ENCODE measurements at places on chromosomes 11 and 22.

DNA sequence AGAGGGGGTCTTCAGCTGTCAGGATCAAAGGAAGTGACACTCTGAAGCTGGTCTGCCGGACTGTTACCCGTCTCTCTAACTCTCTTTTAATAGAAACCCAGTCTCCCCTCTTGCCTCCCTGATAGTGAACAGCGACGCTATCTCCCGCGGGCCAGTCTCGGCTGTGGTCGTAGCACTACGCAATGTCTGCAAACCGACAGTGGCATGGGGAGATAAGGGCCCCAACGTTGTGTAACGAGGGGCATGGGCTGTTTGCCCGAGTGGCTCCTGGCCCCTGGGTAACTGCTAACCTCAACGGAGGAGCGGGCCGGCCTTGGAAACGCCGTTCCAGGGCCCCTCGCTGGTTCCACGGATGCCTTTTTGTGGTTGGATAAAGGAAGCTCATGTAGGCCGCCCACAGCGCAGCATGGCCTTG, 23.3 kb downstream of the ZBTB16 start:
- no peak for DNase-seq

DNA sequence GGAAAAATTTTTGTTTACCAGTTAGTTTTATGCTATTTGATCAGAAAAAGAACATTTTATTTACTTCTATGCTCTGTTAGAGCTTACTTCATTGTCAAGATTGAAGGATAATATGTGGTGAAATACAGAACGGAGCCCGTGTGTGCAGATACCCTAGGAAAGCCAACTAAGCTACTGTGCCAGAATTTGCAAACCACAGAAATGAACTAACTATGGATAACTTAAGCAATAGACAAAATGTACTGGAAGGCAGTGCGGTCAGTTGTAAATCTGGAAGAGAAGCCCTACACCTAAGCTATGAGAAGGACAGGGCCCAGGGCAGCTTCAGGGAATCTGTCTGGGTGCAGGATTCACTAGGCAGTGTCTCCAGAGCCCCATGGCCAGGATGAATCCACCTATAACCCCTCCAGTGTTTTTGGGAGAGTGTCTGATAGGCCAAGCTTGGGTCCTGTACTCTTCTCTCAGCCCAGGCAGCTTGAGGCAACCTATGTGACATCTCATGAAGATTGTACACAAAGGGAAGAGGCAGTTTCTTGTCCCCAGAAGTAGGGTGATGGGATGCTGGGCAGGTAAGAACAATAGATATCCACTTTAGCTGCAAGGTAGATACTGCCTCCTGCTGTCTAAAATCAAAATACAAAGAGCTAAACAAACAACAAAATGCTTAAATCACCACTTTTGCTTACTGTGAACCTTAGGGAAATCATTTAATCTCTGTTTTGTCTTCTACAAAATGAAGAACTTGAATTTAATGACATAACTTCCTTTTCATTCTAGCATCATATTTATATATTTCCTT, 12.1 kb downstream of the MMP7 start:
- no peak for DNase-seq

DNA sequence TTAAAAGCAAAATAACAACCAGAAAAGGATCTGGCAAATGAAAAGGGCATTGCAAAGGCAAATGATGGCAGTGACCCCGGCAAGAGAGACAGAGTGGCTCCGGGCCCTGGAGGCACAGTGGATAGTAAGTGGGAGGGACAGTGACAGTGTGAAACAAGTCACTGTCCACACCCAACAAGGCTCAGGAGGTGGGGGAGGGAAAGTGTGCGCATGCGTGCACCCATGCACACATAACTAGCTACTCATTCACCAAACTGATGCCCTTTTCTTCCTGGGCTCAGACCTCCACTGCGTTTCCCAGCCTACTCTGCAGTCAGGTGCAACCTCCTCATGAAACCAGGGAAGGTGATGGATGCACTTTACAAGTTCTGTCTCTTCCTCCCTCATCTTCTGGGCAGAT, 108.4 kb downstream of the SHANK2 start:
- no peak for DNase-seq

- DNase-seq: no peak
These were observed 55.9 kb downstream of the SHISAL1 start for GRCh38 chr22:44256556-44257485.

DNA sequence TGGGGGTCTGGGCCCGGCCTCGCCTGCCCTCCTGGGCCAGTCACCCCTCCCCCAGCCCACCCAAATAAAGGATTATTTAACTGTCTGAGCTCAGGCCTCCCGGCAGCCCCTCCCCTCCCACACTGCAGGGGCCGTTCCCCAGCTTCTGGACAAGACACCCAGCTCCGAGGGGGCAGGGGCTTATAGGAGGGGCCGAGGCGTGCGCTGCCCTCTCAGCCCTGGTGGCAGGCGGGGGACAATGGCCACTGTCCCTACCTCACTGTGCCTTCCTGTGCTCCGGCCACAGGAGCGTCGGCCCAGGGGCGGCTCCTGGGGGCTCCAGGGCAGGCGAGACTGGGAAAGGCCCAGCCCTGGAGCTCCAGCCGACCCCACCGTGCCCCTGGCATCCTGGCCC, 2.2 kb upstream of the SELENOO start:
- no peak for DNase-seq

DNA sequence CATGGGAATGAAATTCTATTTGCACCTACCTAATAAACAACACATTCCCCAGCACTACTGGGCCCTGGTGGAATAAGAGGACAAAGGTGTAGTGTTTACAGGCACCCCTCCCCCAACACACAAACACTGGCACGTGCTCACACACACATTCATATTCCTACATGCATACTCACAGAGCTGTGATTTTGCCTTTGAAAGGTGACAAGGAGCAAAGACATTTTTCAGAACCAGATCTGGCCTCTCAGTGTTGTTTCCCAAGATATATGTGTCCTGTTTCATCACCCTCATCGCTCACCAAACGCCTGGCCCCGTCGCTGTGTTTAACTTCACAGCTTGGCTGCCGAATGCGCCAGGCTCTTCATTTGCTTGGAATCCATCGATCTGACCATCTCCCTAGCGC, 292.6 kb downstream of the NTM start:
- DNase-seq: no peak

DNA sequence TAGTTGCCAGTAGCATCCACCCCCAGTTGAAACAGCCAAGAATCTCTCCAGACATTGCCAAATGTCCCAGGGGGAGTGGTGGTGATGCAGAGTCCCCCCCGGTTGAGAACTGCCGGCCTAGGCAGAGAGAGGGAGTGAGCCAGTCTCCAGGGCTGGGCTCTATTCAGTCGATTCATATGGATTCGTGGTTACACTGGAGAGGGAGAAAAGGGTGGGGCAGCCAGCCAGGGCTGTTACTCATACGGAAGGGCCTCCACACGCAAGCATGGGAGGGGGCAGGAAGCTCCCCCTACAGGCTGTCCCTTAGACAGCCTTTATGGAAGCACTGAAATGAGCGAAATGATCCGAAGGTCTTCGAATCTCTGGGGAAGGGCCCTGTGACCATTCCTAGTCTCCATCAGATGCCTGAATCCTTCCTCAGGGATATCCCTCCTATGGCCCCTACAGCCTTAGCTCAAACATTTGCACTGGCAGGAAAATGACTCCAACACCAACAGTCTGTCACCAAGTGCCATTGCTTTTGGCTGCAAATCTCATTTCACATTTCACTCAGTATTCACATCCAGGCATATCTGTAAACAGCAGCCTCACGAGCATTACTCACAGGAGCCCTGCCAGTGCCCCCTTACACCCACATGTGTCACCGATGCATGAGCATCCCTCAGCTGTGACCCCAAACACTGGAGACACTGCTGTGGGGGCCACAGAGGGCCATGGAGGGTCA, 18.4 kb upstream of the TLCD5 start:
- DNase-seq: peak; percentile 74

- no peak for DNase-seq
These were observed 89.1 kb downstream of the RPS6KA4 start for GRCh38 chr11:64447831-64448598.

- DNase-seq: peak; percentile 25
These were observed 3.0 kb upstream of the PACSIN3 start for GRCh38 chr11:47189100-47189834.

GRCh38 chr11:10499874-10500601, 40.9 kb downstream of the RNF141 start:
- no peak for DNase-seq

DNA sequence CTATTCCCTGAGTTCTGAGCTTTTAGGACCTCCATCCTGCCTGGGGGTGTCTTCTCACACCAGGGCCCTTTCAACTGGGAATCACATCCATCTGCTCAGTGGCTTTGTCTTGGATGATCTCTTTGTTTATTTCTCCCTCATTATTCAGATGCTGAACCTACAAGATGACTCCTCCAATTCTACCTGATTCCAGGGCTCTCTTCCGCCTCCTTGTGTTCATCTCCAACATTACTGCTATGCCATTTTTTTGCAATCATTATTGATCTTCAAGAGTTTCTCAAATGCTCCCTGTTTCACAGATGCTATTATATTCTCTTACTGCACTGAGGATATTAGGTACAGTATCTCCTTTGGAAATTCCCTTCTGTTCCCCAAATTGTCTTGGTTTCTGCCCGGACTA, 307.7 kb downstream of the SHANK2 start:
- DNase-seq: no peak

DNA sequence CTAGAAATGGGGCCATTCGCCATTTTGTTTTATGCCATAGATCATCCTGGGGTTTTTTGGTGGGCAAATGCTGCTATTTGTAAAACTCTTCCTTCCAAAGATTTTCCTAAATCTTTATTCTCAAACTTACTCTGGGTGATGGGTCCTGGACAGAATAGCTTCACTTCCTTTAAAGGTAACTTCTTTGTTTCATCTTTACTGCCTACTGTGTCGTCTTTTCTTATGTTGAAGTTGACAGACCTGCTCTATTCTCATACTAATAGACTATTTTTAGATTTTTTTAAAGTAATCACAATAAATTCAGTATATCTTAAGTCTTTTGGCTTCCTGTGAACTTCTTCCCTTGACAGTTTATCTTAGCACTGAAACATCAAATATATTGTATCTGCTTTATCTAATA, 98.6 kb downstream of the YAP1 start:
- no peak for DNase-seq

GRCh38 chr11:15146271-15147003, 31.7 kb downstream of the INSC start:
- DNase-seq: no peak

DNA sequence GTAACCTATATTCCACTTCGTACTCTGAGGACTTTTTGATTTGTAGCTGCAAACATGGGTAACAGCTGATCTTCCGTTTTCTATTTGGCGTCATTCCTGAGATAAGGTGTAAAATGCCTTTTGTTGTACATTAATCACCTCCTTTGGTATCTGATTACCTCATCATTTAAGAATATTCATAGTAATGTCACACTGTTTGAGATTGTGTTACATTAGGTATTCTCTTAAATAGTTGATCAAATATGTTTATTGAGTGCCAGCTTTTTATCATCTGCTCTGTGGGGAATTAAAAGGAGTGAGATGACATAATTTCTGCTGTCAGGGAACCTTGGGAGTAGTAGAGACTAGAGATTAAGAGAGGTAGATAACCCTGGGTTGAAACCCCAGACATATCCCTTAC, 5.9 kb downstream of the NCAM1 start:
- no peak for DNase-seq

DNA sequence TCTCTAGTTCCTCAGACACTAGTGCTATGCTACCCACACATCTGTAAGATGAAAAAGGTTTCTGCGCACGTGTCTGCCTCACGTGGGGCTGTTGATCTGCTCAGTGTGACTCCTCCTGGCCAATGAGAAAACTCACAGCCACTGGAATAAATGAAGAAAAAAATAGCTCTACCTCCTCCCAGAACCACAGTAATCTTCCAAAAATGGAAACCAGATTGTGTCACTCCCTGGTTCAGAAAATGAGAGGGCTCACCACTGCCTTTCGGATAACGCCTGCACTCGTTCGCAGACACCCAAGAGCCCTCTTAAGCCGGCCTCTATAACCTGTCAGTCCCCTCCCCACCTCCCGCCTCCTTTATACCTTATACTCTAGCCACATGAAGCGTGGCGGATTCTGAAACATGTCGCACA, 5.1 kb downstream of the APBB1 start:
- no peak for DNase-seq

- DNase-seq: peak; percentile 9
These were observed 54.6 kb downstream of the LRRC74B start for GRCh38 chr22:21100149-21101032.

DNA sequence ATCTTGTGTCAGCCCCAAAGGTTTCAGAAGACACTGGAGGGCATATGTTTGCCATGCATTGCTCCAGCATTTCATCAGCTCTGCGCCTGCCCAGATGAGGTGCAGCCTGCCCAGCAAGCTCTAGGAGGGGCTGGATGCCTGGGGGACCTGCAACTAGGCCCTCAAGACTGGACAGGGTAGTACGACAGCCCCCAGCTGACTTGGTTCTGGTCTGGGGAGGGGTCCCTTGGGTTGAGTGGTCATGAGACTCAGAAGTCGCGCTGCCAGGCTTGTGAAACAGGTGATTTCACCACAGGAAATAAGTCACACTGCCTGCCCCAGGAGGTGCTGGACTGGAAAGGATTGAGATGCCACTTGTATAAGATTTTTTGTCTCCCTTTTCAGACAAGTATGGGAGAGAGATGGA, 23.4 kb downstream of the TPBGL start:
- no peak for DNase-seq

DNA sequence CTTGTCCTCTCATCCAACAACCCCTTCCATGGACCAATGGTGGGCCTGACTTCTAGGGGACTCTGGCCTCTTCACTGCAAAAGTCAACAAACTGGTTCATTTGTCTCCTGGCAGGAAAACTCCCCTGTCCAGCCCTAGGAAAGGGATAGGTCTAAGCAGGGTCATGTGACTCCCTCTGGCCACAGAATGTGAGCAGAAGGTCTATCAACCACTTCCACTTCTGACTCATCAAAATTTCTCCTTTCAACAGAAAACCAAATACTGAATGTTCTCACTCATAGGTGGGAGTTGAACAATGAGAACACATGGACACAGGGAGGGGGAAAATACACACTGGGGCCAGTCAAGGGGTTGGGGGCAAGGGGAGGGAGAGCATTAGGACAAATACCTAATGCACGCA, 1.3 kb upstream of the ISX start:
- peak; percentile 83 for DNase-seq

- DNase-seq: no peak
These were observed 11.4 kb downstream of the POU2AF1 start for GRCh38 chr11:111367411-111368284.

DNA sequence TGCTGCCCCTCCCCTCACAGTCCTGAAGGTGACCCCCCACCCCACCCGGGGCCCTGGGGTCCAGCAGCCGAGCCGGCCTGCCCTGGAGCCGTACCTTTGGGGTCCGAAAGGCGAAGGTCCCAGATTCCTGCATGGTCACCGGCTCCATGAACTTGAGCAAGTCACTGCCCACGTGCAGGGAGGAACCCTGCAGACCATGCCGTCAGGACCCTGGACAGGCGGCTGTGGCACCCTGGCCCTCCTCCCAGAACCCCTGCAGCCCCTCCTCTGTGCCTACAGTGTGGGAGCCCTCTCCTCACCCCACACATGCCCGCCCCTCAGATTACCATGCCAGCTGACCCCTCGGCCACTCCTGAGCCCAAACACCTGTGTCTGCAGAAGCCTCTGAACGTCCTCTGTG, 14.3 kb upstream of the MAPK11 start:
- DNase-seq: no peak
